Activated CD4-positive, alpha-beta T cell treated with anti-CD3 and anti-CD28 coated beads for 24 hours (primary cell): ENCODE measurements at places on chromosomes 13 and 19.
A peak's percentile ranks its signal among the peaks of the same experiment; 100 is the strongest.

DNA sequence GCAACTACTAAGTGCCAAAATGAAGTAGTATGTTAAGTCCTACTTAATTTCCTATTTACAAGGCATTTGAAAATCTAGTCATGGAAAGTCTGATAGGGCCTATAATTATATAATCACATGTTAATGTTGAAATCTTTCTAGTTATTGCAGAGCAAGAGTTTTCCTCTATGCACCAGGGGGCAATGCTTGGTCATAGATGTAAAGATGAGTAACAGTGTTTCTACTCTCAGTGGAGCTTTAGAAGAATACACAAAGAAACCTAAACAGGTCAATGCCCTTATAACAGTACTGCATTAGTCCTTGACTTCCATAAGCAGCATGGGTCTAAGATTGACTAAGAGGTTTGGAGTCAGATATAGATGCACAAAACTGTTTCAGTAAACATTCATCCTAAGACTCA, 218.7 kb downstream of the KCTD12 start:
- DNase-seq, result no peak

GRCh38 chr13:79541426-79542049, 60.6 kb downstream of the NDFIP2 start:
- DNase-seq, result no peak

- no peak for DNase-seq
Observed at GRCh38 chr13:50685491-50685890, 158.0 kb downstream of the DLEU7 start.

DNA sequence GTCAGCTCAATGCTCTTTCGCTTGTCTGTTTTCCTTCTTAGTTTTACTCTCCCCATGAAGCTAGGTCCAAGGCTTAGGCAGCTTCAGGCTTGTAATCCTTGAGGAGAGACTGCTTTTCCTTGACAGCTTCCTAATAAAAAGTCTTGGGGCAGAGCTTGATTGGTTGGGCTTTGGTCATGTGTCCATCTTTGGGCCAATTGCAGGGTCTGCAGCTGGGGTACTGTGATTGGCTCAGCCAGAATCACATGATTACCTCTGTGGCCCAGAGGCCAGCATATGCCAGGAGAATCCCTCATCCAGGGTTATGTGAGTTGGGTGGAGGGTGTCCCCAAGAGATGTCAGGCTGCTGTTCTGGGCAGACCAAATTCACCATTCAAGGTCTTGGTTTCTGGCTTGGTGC, 8.1 kb downstream of the KLK1 start:
- no peak for DNase-seq

GRCh38 chr19:6125571-6125989, 9.9 kb upstream of the ACSBG2 start:
- peak; percentile 34 for DNase-seq

GRCh38 chr13:99630269-99630898, 129.1 kb downstream of the TM9SF2 start:
- DNase-seq, result no peak

DNA sequence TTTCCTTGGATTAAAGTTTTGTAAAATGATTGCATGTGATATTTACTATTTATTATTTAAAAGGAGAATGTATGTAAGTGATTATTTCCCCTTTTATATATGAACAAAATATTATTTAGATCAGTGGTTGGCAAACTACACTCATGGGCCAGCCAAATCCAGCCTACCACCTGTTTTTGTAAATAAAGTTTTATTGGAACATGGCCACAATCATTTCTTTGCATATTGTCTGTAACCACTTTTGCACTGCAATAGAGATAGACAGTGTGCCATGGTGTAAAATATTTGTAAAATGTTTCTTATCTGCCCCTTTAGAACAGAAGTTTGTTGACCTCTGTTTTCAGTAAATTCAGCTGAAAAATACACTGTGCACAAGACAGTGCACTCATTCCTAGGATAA, 426.4 kb downstream of the MYO16 start:
- no peak for DNase-seq

GRCh38 chr13:113445791-113446487, 7.3 kb downstream of the ADPRHL1 start:
- no peak for DNase-seq

DNA sequence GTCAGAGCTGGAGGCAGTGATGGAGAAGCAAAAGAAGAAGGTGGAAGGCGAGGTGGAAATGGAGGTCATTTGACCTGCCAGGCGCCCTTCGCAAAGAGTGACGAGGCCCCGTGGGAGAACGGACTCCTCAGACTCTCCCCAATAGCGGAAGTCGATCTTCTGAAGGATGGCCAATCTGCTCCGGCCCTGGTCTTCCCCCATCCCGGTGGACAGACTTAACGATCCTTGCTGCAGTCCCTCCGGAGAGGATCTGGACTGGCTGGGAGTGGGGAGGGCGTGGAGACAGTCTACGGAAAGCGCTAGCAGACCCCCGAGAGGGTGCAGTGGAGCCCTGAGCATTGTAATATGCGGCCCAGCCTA, 11.9 kb downstream of the EPS8L1 start:
- DNase-seq, result no peak

DNA sequence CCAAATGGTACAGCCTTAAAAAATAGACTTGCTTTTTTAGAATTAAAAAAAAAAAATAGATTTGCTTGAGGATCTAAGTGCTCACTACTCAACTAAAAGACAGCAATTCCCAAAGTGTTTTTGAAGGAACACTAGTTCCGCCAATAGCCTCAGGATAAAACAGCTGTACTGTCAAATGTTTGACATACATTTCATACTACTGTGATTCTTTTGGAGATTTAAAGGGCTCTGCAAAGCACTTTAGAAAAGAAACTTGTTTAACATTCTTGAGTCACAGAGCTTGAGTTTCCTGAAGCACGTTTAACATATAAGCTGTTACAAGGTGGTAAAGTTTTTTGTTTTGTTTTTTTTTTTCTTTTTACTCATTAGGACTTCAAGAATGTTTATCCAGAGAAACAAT, 23.1 kb upstream of the KLF5 start:
- DNase-seq, result no peak

GRCh38 chr13:59677966-59678814, 485.5 kb downstream of the DIAPH3 start:
- no peak for DNase-seq

- DNase-seq, result no peak
Observed at GRCh38 chr13:26853323-26853722, 92.7 kb upstream of the GPR12 start.

DNA sequence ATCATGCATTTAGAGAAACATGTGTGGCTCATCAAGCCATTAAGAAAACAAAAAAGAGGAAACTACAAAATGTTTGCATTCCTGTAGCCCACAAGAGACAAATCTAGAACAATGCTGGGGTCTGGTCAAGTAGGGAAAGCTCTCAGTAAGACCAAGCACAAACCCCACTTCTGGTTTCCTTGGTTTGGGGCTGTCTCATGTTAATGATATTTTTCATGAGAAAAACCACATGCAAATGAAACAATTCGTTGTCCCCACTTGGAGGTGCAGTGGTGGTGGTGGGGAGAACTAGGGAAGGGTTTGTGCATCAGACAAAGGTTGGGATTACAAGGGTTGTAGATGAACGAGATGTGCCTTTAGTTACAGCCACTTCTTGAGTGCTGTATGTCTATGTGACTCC, 7.0 kb upstream of the RB1 start:
- no peak for DNase-seq

- DNase-seq, result no peak
Observed at GRCh38 chr13:84917252-84917878, 881.9 kb downstream of the SLITRK6 start.

DNA sequence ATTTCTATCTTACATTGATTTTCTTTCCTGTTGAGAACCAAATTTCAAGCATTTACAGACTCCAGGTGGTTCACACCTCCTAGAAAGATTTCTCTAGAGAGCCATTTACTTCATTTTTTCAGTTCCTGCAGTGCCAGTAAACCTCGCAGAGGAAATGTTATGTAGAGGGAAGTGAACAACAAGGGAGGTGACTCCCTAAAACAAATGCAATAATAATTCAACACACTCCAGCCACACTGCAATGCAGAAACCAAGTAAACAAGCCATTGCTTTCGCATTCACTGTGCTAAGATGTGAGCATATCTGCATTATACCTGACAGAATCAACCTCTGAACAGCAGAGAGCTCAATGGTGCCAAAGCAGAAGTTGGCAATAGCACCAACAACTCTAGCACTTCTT, 215.1 kb downstream of the RBM26 start:
- DNase-seq, result no peak

- no peak for DNase-seq
Observed at GRCh38 chr13:35764326-35765015, 288.0 kb upstream of the MAB21L1 start.

DNA sequence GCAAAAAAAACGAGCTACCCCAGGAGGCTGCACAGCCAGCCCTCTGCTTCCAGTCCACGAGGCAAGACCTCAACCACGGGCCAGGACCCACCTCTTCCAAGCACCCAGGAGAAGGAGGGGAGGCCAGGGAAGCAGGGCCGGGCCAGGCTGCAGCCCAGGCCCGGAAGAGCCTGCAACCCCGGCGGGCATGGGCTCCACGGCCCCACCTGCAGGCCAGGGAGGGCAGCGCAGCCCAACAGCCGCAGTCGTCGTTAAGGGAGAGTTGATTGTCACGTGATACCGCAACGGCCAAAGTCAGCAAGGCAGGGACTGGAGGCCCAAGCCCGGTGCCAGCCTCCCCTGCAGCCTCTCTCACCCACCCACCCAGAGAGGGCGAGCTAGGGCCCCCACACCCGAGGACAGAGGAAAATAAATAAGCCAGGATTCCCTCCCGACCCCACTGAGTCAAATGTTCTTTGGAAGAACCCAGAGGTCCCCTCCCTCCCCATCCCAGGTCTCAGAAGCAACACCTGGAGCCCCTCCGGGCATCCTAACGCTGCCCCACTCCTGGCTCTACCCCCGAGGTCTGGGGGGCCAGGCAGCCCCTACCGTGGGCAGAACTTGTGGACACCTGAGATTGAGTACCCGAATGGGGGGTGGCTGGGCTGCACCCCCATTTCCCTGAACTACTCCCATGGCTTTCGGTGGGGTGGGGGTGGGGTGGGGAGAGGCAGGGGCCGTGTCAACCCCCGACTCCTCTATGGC, 5.2 kb upstream of the REXO1 start:
- peak; percentile 66 for DNase-seq

- DNase-seq, result no peak
Observed at GRCh38 chr13:91375116-91375729, 23.2 kb upstream of the GPC5 start.

DNA sequence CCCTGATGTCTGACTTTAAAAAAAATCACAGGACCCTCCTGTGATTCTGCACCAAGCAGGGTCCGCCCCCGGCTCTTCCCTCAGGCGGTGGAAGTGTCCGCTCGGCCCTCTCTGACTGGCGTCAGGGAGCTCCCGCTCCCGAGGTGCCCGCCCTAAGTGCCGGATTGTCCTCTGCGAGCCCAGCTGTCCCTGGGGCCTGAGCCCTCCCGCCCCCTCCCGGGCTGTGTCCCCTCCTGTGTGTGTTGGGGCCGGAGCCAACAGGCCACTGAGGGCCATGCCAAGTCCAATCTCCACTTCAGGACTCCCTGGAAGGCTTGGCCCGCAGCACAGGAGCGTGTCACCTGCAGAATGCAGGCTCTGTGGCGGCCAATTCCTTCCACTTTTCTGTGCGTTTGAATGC, 25.4 kb downstream of the MAP2K2 start:
- no peak for DNase-seq

GRCh38 chr19:38233740-38234251, 9.8 kb upstream of the DPF1 start:
- peak; percentile 86 for DNase-seq

- DNase-seq, result no peak
Observed at GRCh38 chr19:36150586-36150985, 1.7 kb downstream of the COX7A1 start.

- DNase-seq, result peak; percentile 78
Observed at GRCh38 chr19:18290302-18291018, 9.0 kb upstream of the JUND start.

DNA sequence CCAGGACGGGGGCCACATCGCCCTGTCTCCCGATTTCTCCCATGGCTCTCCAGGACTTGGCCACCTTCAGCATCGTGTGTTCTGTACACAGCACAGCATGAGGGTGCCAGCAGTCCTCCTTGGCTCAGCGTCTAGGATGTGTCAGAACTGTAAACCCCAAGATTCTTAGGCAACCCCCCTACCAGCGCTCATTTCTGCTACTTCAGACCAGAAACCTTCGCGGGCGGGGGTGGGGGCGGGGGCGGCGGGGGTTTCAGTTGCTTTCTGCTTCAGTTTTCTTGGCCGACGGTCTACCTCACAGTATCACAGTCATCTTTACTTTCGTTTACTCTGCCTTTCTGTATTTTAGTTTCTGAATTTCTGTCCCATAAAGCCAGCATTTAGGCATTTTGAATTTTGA, 82.4 kb downstream of the GGACT start:
- peak; percentile 15 for DNase-seq
